ENCODE measurements at places on chromosomes 4 and X.

DNA sequence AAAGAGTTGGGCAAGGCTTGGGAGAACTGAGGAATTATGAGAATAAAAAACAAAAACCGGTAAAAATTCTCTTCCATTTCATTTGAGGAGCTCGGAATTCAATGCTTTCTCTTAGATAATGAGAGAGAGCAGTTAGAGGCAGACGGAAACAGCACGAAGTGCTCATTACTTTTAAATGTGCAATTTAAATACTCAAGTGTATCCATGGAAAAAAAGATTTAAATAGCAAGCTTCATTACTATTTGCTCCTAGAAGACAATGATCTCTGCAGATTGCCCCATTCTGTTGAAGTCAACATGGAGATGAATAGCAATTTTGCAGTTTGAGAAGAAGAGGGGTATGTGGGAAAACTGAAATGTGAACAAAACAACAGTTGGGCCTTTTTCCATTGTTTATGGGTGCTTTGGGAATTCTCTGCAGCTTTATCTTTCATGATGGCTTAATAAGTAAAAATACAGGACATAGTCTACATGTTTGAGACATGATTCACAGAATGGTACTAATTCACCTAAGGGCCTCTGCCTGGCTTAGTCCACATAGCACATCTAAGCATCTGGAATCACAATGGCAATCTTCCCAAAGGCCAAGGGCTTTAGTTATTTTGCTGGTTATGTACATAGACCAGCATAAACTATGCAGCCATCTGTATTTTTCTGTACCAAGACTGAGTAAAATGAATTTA, 512.7 kb upstream of the FAT1 start:
- peak; percentile 71 for DNase-seq

- no peak for DNase-seq
These were observed 64.7 kb downstream of the SLC7A11 start for GRCh38 chr4:138177278-138177968.

GRCh38 chrX:11531226-11531625, 134.5 kb downstream of the ARHGAP6 start:
- no peak for DNase-seq

GRCh38 chr4:139629436-139630125, 36.0 kb upstream of the MGST2 start:
- DNase-seq = no peak

DNA sequence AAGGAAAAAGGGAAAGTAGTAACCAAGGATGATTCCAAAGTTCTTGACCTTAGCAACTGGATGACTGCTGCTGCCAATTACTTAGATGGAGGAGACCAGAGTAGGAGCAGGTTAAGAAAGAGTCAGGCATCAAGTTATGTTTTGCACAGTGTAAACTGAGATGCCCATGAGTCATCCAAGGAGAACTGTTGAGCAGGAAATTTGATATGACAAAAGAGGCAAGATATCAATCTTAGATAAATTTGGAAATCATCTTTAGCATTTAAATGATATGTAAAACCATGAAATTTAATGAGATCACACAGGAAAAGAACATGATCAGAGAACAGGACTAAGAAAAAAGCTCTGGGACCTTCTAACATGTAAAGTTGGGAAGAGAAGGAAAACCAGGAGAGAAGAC, 361.3 kb downstream of the OPHN1 start:
- no peak for DNase-seq

- DNase-seq = peak; percentile 39
These were observed 1.3 kb downstream of the PKD2 start for GRCh38 chr4:88008743-88009171.

DNA sequence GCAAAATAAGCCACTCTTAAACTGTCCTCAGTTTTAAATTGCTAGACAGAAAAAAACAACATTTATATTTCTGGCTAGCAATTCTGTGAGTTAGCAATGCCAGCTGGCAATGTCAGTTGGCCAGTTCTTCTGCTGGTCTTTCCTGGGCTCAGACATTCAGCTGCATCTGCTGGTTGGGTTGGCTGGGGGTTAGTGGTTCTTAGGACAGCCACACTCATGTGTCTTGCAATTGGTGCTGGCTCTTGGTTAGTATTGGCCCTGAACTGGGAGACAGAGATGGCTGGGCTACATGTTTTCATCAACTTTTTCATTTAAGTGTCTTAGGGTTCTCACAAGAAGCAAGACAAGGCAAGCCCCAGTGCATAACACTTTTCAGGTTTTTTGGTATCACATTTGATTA, 48.0 kb upstream of the PDLIM5 start:
- DNase-seq = no peak

- no peak for DNase-seq
These were observed 836 bp downstream of the GRPR start for GRCh38 chrX:16124201-16124600.

DNA sequence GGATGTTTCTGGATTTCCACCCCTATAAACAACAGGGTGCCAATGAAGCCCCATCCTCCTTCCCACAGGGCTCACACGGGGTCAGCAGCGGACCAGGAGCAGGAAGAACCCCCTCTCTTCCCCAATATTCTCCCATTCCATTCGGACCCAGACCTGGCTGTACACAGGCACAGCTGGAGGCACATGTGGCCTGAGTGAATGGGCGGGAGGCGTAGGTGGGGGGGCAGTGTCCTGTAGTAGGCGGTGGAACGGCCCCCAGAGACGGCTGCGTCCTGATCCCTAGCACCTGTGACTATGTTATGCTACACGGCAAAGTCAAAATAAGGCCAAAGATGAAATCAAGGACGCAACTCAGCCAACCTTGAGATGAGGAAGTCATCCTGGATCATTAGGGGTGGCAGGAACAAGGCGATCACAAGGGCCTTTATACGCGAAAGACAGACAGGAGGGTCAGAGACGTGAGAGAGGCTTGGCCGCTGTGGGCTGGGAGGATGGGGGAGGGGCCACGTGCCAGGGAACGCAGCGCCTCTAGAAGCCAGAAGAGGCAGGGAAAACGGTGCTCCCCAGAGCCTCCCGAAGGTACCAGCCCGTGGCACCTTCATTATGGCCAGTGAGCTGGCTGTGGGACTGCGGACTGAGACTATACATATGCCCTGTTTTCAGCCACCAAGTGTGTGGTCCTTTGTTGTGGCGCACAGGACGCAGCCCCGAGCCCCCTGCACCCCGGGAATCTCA, 75.6 kb downstream of the WFS1 start:
- no peak for DNase-seq

DNA sequence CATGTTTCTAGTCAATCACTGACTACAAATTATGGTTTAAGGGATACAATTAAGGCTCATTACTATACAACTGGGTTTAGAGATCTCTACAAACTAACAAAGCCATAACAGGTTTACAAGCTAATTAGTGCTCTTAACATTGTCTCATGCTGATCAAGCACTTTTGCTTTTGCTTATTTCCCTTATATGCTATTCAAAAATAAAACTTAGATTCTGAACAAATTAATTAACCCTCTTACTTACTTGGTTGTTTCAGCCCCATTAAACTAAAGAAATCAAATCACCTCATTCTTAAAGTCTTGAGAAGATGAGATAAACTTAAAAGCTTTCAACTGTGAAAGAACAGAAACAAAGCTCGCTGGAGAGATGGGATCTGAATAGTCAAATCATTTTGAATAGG, 2024.5 kb upstream of the ADGRL3 start:
- no peak for DNase-seq

DNA sequence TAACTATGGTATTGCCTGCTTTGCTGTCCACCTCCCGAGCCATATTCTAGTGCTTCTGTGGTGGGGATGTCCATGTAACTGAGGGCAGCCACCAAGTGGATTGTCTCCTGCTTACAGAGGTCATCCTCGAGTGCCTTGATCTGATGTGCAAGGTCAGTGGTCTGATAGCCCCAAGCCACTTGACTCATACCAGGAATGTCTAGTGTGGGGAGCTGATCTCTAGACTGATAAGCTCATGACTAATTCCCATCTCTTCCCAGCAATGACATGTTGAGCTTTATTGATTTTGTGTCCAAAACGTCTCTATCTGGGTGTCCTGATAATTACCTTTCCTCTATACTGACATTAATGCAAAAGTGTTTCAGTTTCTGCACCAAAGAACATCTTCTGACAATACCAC, 168.4 kb upstream of the WDR1 start:
- no peak for DNase-seq

DNA sequence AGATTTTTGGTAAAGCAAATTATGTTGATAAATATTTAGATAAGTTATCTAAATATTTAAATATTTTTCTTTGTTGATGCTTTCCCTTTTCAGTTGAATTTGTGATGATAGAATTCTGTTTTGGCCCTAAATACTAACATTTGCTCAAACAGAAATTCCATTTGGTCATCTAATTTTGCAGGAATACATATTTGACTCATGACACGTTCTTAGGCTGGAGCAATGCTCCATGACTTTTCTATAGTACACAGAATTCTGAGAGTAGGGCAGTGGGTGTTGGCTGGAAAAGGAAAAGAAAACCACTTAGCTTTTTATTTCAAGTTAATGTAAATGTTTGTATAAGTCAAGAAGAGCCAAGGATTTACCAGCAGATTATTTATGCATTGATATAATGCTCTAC, 58.6 kb upstream of the GK2 start:
- DNase-seq = no peak

- DNase-seq = peak; percentile 49
These were observed 2138.8 kb downstream of the PCDH7 start for GRCh38 chr4:32858971-32859370.
